NCI-H2081 (cell line): ENCODE measurements at places on chromosomes 7 and 10.

GRCh38 chr10:51675088-51675487 lies 24.3 kb downstream of the CSTF2T start:
- DNase-seq = no peak

DNA sequence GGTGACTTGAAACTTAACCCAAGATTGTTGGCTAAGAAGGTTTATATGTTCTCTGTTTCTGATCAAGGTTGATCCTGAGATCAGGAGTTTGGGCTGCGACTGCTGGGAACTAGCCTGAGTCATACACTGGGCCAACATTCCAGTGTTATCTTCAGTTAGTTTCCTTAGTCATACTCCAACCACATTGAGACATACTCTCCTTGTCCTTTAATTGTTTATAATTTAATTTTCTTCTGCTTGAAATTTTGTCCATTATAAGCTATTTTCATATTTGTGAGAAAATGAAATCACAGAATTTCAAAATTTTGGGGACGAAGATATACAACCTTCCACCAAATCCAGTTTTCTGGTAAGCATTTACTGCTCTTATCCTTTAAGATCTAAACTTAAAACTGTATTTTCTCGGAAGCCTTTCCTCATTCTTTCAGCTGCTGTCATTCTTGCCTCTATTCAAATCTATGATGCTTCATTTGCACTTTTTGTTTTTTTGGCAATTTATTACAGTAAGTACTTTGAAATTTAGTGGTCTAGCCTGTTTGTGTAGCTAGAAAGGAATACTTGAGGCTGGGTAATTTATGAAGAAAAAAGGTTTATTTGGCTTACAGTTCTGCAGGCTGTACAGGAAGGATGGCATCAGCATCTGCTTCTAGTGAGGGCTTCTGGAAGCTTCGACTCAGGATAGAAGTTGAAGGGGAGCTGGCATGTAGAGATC lies 63.4 kb upstream of the POT1 start:
- no peak for DNase-seq

DNA sequence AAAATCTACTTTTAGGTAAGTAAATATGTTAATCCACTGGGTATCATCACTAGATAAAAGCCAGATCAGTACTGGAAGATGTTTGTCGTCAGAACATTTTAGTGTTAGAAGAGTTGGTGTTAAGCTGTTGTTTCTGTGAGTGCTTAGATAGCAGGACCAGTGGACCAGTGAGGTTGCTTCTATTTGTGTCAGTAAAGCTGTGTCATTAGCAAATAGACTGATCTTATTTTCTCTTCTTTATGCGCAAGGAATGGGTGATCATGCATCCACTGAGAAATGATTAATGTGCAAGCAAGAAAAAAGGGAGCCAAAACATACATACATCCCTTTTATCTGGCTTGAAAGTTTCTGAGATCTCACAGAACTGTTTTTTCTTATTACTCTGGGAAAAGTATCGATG lies 42.6 kb downstream of the EXOC4 start:
- DNase-seq = no peak

- peak; percentile 22 for DNase-seq
Measured at GRCh38 chr10:98326621-98327027, 58.6 kb upstream of the LOXL4 start.

DNA sequence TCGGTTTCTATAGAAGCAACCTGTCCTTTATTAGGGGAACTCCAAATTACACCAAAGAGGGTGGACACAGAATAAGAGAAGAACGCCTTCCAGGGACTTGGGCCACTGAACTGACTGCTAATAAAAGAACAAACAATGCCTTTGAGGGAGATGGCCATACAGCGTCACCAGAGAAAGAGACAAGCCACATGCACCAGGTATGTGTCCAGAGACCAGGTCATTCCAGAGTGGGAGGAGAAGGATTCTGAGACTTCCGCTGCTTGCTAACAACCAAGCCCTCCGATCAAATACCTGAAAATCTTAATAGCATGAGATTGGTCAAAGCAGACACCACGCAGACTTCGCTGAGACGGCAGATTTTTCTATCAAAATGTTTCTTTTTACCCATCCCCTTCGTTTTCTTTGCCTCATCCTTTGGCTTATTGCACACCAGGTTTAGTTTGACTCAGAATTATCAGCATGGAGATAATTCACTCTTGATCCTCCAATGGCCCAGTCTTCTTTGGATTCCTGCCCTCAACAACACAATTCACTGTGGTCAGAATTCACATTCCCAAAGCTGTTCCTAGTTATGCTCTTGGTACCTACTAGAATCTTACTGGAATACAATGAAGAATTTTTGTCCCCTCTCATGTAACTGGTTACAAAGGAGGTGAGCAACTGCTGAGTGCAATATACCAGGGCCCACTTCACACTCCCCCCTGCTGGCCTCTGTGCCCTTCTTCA lies 87.4 kb upstream of the DDC start:
- no peak for DNase-seq

- no peak for DNase-seq
Measured at GRCh38 chr10:112689327-112690072, 242.5 kb downstream of the VTI1A start.

- DNase-seq = no peak
Measured at GRCh38 chr10:110017907-110018306, 10.1 kb downstream of the ADD3 start.

DNA sequence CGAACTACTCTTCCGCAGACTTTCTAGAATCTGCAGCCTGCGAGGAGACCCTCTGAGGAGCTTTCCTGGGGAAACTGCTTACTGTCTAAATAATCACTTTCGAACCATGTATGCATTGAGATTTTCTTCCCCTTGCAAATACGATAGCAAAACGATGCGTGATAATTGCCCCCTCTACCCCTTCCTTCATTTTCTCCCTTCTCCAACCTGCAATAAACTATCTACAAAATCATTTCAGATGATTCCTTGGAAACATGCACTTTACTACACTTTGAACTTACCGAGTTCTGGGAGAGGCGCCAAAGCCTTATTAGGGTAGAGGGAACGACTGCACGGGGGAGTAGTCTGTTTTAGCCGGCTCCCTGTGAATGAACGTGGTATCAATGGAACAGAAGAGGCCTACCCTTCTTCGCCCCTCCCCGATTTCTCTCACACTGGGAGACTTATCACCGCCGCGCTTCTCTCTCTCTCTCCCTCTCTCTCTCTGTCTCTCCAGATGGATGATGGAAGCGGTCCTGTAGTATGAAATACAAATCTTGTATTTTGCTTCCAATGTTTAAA lies at the start of gene FGFBP3:
TSS of gene FGFBP3 (minus strand) at position 370 of the 561 bp plus-strand sequence. CDS start 517 bp downstream, outside the sequence.
- DNase-seq = peak; percentile 53

DNA sequence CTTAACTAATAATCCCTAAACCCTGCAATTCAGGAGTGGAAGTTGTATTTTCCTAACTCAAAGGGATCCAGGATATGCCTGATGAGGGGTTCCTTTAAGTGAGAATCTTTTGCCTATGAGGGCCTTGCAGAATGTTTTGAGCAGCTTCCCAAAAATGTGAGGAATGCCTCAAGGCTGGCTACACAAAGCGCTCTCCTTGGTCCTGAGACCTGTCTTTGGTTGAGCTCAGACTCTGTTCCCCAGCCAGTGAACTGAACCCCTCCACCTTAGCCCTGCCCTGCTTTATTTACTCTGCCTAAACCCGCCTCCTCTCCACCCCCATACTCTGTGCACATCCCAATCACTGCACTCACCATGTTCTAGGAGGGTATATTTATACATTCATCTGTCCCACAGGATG lies 108.6 kb downstream of the NRCAM start:
- no peak for DNase-seq

DNA sequence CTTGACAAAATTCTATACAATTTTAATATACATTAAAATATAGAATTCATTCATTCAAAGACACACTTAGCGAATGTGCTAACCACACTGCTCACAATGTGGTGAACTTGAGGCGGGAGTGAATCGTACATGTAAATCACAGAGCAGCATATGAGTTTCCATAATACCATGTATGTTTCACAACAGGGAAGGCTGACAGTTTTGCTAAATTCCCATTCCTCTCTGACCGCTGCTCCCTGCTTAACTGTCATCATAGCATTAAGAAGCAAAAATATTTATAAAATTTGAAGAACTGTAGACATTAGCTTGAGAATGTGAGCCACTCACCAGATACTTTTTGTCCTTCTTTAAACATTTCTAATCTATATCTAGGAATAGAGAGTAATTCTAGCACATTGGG lies 763.3 kb downstream of the MAGI2 start:
- DNase-seq = no peak

GRCh38 chr10:120184547-120185337 lies 272.3 kb upstream of the PLPP4 start:
- DNase-seq = no peak

DNA sequence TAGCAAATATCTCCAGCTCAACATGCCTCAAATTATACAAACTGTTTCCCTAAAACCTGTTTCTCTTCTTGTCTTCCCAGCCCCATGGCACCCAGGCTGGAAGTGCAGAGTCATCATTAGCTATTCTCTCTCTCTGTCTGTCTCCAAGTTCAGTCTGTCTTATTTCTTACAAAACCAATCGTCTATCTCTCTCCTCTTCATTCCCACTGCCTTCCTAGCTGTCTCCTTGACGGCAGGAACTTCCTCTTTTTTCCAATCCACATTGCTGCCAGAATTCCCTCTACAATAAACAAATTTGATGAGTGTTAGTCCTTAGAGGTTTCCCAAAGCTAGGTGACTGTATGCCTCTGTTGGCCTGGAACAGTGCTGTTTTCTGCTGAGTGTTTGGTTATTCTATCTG lies 14.9 kb upstream of the ZNRF2 start:
- no peak for DNase-seq

- DNase-seq = no peak
Measured at GRCh38 chr10:50552308-50552707, 71.4 kb downstream of the SGMS1 start.

- no peak for DNase-seq
Measured at GRCh38 chr7:28771906-28772622, 186.1 kb downstream of the TRIL start.

- DNase-seq = no peak
Measured at GRCh38 chr10:1550616-1551015, 186.7 kb downstream of the ADARB2 start.

DNA sequence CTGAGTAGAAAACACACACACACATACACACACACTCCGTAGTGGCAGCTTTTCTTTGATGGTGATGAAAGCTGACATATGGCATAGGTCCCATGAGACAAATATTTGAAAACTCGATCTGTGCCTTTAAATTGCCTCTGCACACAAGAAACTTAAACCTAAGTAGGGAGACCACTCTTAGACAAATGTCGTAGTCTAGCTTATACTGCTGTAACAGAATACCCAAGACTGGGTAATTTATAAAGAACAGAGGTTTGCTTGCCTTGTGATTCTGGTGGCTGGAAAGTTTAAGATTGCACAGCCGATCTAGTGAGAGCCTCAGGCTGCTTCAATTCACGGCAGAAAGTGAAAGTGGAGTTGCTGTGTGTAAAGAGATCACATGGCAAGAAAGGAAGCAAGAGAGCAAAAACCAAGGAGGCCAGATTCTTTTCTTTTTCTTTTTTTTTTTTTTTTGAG lies 489.4 kb upstream of the SORCS1 start:
- peak; percentile 0 for DNase-seq

- no peak for DNase-seq
Measured at GRCh38 chr7:37442268-37442667, 6.4 kb downstream of the ELMO1 start.

GRCh38 chr10:1061930-1062774 lies 6.0 kb downstream of the WDR37 start:
- no peak for DNase-seq

- DNase-seq = no peak
Measured at GRCh38 chr7:129041142-129042085, 13.5 kb downstream of the TNPO3 start.
